ENCODE measurements at places on chromosomes 13 and 19.

GRCh38 chr13:45120967-45121831, 889 bp downstream of the GTF2F2 start:
- DNase-seq = no peak

GRCh38 chr19:1521636-1522035, 2.2 kb upstream of the PLK5 start:
- DNase-seq = no peak

- no peak for DNase-seq
Measured at GRCh38 chr19:14871619-14872230, 14.2 kb downstream of the OR7A17 start.

GRCh38 chr13:73698859-73699258, 435.3 kb downstream of the KLF12 start:
- no peak for DNase-seq

GRCh38 chr13:48266701-48267639, 34.0 kb downstream of the ITM2B start:
- no peak for DNase-seq

DNA sequence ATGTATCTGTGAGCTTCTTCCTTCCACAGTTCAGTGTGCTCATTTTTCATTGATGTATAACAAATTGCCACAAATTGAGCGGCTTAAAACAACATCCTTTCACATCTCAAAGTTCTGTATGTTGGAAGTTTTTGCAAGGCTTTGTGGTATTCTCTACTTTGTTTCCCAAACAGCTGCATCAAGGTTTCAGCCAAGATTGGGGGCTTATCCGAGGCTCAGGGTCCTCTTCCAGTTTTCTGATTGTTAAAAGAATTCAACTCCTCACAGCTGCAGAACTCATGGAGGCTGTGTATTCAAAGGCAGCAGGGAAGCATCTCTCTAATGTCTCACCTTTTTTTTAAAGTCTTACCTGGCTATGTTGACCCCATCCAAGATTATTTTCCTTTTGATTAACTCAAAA, 1369.8 kb downstream of the PCDH9 start:
- no peak for DNase-seq

DNA sequence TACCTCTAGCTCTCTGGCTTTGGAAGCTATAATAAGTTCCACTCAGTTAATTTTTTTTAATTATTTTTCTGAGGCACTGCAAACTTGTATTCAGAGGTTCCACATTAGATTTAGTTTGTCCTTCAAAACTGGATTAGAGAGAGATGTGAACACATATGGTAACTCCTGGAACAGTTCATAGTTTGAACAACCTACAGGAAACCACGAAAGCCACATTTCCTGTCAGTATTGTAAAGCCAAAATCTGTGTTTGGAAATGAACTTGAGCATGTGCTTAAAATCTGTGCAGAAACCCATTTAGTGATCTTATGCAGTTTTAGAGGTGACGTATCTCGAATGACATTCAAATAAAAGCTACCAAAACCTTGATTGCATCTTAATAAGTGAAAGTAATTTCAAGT, 1952.0 kb downstream of the OLFM4 start:
- no peak for DNase-seq

DNA sequence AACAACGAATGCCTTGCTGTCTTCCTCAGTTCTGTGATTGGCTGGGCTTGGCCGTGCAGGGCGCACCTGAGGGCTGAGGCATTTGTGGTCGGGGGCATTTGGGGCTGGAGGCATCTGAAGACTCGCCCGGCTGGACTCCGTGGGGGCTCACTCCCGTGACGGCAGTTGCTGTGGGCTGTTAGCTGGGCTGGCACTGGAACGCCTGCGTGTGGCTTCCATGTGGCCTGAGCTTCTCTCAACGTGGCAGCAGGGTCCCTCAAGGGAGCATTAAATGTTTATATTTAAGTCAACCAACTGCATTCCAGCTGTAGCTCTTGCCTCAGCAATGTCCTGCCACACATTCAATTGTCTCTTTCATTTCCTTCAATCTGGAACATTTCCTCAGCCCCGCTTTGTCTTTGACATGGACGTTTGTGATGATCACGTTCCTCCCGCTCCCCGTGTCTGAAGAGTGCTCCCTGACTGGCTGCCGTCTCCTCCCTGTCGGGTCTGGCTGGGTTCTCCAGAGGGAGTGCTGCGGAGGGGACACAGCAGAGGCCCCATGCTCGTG, 21.0 kb downstream of the CCDC8 start:
- DNase-seq = no peak

DNA sequence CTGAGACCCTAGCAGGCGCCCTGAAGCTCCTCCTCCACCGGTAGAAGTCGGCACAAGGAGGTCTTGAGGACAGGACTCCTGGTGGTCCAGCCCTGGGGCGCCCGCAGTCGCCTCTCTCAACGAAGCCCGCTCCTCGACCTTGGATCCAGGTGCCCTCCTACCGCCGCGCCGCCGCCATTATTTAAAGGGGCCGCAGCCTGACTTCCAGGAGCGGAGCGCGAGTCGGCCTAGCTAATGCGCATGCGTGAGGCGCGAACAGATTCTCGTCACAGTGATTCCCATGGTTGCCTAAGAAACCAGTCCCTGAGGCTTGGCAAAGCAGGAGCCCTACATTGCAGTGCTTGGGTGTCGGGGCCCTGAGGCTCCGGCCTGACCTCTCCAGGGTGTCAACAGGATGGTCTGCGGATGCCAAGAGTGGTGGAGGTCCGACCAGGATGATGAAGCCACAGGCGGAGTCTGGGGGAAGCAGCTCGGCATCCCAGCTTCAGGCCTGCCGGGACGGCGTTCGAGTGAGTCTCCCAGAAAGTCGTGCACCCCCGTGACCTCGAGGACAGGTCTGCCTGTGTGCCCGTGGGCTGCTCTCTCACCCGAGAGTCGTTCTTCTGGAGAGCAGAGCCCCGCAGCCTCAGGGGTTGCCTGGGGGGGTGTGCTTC, 66.0 kb upstream of the ZNF420 start:
- no peak for DNase-seq

DNA sequence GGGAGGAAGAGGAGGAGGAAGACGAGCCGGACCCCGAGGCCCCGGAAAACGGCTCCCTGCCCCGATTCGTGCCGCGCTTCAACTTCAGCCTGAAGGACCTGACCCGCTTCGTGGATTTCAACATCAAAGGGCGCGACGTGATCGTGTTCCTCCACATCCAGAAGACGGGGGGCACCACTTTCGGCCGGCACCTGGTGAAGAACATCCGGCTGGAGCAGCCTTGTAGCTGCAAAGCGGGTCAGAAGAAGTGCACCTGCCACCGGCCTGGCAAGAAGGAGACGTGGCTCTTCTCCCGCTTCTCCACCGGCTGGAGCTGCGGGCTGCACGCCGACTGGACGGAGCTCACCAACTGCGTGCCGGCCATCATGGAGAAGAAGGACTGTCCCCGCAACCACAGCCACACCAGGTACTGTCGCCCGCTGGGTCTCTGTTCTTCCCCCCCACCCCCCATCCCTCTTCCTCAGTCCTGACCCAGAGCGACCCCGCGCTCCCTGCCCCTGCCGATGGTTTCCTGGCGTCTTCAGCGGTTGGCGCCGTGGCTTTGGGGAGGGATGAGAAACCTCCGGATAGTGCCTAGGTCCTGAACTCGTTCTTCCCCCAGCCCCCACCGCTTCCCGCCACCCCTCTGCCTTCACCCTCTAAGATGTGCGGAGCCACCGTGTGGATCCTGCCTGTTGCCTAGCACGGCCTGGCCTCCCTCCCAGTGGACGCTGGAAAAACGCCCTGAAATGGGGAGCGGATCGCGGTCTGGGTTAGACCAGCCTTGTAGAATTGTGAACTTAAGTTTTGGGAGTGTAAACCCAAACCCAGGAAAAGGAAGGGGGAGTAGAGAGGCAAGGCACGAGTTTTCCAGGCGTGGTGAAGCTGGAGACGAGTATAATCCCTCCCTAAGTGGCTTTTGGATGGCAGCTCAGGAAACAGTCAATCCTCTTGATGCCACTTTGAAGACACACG, 1.5 kb downstream of the HS6ST3 start:
- no peak for DNase-seq

GRCh38 chr13:77417897-77418296, 91.0 kb upstream of the MYCBP2 start:
- no peak for DNase-seq

GRCh38 chr13:27796544-27797227, 4.4 kb downstream of the GSX1 start:
- no peak for DNase-seq

DNA sequence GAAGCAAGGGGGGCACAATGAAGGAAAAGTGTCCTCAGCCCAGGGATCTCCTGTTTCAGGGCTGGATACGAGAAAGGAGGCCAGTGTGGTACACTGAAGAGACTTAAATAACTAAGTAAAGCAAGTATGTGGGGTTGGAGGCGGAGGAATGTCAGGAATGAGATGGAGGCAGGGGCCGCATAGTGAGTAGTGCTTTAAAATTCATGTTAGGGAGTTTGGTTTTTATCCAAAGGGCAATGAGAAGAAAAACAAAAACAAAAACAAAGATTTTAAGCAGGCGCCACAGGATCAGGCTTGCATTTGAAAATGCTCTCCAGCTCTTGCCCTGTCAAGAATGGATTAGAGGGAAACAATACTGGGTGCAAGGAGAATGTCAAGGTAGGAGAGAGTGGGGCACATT, 273.4 kb downstream of the DCLK1 start:
- no peak for DNase-seq

- DNase-seq = no peak
Measured at GRCh38 chr13:101751488-101751887, 299.0 kb downstream of the ITGBL1 start.

- DNase-seq = no peak
Measured at GRCh38 chr13:30446126-30446500, 19.6 kb downstream of the HMGB1 start.

DNA sequence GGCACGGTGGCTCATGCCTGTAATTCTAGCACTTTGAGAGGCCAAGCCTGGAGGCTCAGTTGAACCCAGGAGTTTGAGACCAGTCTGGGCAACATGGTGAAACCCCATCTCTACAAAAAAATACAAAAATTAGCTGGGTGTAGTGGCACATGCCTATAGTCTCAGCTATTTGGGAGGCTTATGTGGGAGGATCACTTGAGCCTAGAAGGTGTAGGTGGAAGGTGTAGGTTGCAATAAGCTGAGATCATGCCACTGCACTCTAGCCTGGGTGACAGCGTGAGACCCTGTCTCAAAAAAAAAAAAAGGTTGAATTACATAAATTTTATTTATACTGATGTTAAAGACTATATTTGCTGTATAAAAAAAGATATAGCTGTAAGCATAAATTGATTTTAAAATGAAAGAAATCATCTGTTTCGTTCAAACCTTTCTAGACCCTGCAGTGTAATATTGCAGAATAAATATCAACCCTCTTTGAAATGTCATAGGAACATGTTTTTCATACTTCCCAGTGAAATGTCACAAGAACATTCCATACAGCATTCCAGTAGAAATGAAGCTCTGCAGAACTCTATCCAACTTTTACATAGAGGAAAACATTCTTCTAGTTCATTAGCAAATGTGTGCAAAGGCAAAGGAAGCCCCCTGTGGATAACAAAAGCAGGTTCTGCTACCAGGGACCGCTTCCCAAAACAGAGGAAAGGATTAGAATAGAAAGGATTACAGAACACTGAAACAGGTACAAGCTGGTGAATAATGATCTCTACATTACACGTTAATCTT, 76.0 kb downstream of the CAB39L start:
- no peak for DNase-seq

GRCh38 chr19:28350673-28351072, 862.3 kb downstream of the UQCRFS1 start:
- DNase-seq = no peak

DNA sequence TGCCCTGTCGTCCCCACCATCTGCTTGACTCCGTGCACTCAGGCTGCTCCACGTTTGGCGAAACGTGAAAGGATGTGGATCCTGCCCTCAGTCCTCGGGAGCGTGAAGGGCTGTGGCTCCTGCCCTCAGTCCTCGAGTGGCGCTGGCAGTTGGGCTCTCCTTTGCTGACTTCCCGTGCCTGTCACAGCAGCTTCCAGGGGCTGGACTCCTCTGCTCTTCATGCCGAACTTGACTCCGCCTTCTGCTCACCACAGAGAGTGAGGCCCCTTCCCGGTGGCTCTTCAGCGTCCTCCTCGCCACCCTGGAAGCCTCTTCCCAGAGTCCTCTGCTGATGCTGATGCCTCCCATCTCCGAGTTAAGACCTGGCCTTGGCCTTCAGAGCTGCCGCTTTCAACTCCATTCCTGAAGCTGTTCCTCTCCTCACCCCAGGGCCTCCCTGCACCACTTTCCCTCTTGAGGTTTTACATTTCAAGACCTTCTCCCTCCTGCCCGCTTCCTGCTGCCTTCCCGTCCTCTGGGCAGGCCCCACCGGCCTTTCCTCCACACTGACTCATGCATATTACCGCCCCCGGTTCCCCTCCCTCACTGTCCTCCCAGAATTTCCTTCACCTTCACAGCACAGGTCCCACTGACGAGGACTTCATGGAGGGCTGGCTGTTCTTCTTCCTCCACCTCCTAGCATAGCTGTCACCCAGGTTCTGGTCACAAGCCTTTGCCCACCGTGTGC, 111.7 kb downstream of the SHISA2 start:
- DNase-seq = no peak

DNA sequence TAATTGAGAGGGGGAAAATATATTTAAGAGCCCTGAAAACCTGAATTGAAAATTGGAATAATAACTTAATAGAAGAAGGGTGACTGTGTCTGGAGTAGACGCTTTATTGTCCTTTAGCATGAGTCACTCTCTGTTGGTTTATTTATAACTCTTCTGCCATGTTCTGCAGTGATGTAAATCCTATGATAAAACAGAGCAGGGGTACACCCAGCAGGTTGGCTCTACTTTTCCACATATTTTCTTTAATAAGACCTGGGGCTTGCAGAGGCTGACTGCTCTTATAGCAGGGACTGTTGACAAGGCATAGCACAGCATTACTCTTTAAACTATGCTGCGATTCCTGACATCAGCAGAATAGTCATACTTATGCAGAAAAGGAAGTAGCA, 389.9 kb upstream of the PCDH9 start:
- no peak for DNase-seq
